ENCODE measurements at places on chromosomes 2 and 18.
A peak's percentile ranks its signal among the peaks of the same experiment; 100 is the strongest.

- DNase-seq = no peak
These were observed 753.9 kb upstream of the ZEB2 start for GRCh38 chr2:145273840-145274239.

- DNase-seq = no peak
These were observed 533.9 kb upstream of the CRIM1 start for GRCh38 chr2:35821675-35822074.

- no peak for DNase-seq
These were observed 6.7 kb upstream of the CERS6 start for GRCh38 chr2:168449419-168449818.

GRCh38 chr18:58178511-58178910 is 134.5 kb downstream of the NEDD4L start:
- no peak for DNase-seq

GRCh38 chr2:172009823-172010222 is 10.1 kb downstream of the METAP1D start:
- no peak for DNase-seq

- no peak for DNase-seq
These were observed 17.9 kb downstream of the PLEKHA3 start for GRCh38 chr2:178498137-178498536.

DNA sequence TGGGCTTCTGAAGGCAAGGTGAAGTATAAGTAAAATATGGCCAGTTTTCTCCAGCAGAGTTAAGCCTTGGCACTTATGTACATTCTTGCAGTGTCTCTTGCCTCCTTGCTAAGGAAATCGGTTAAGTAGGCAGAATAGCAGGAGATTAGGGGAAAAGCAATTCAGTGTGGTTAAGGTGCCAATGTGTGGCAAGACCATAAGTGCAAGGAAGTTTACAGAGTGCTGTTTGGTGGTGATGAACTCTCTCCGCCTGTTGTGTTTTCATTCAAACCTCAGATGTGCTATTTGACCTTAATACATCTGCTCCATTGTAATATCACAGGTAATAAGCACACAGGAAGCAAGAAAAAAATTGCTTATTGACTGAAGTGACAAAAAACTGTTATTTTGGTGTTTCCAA is 156.1 kb downstream of the MGAT5 start:
- no peak for DNase-seq

GRCh38 chr2:149170156-149170555 is 131.7 kb downstream of the LYPD6B start:
- DNase-seq = no peak

DNA sequence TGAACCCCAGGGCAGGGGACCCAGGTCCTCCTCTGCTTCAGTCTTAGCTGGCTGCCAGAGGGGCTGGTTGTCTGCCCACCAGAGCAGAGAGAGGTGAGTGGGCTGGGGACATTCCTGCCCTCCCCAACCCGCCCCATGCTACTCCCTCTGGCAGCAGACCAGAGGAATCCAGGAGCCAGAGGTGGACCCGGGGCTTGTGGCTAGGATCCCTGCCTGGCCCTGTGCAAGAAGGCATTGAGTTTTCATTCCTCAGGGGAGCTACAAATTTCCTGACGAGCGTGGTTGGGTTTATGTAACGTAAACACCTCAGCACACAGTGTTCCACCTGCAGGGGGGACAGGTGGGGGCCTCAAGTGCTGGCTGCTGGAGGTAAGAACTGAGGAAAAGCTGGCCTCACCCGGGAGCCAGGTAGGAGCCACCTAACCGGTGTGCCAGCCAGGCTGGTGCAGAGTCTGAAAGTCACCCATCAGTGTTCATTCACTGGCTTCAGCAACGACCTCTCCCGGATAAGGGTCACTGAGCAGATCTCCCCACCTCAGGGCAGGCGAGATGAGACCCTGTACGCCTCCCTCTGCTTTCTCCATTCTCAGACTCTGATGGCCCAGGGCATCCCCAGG is 246.8 kb downstream of the DYSF start:
- no peak for DNase-seq

DNA sequence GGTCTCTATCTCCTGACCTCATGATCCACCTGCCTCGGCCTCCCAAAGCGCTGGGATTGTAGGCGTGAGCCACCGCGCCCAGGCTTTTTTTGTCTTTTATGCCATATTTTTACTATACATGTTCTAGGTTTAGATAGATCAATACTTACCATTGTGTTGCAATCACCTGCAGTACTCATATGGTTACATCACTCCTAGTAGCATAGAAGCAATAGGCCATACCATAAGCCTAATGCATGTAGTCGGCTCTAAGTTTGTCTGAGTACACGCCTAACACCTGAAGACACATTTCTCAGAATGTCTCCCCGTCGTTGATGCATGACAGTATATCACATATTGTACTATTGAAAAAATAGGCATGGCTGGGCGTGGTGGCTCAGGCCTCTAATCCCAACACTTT is 27.1 kb upstream of the TGIF1 start:
- no peak for DNase-seq

- no peak for DNase-seq
These were observed 405.3 kb downstream of the MBD2 start for GRCh38 chr18:53819174-53819573.

GRCh38 chr2:195535911-195536522 is 121.0 kb upstream of the SLC39A10 start:
- DNase-seq = no peak

- DNase-seq = peak; percentile 4
These were observed 30.9 kb downstream of the TMEM37 start for GRCh38 chr2:119462574-119462973.

DNA sequence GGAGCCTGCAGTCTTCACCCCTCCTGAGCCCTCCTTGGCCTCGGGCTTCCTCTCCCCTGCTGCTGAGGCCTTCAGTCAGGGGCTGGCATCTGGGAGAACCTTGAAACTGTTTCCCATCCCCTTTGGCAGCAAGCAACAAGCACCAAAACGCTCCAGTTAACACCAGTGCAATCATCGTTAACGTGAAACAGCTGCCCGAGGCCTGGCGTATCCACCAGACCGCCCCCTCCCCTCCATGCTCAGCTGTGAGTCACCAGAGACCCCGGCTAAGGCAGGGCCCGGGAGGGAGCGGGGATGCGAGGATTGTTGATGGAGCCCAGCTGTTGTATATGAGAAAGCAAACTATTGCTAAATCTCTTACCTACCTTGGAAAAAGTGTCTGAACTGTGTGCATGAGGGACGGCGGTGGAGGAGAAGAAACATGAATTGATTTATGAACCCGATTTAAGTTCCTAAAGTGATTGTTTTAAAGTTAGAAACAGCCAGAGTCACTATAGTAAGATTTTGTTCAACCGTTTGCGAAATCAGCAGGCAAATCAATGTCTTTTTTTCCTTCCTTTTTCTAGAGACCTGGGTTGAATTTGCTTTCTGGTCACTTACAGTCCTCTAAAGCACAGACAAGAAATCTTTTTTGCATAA is 5.2 kb downstream of the ZFP36L2 start:
- DNase-seq = peak; percentile 87

- DNase-seq = no peak
These were observed 267.3 kb upstream of the MC4R start for GRCh38 chr18:60639836-60640235.

GRCh38 chr2:105329561-105330495 is at the start of gene TGFBRAP1:
Gene TGFBRAP1, minus strand, starts transcription at chr2:105329735. Its CDS starts 21,434 bp downstream, at chr2:105308301.
- DNase-seq = peak; percentile 58

- DNase-seq = no peak
These were observed 93.3 kb downstream of the RNF144A start for GRCh38 chr2:7010391-7011054.
